Activated CD8-positive, alpha-beta memory T cell treated with anti-CD3 and anti-CD28 coated beads, Interleukin-2, amount 50 U/mL, for 48 hours (primary cell): ENCODE measurements at places on chromosomes 16 and 17.

DNA sequence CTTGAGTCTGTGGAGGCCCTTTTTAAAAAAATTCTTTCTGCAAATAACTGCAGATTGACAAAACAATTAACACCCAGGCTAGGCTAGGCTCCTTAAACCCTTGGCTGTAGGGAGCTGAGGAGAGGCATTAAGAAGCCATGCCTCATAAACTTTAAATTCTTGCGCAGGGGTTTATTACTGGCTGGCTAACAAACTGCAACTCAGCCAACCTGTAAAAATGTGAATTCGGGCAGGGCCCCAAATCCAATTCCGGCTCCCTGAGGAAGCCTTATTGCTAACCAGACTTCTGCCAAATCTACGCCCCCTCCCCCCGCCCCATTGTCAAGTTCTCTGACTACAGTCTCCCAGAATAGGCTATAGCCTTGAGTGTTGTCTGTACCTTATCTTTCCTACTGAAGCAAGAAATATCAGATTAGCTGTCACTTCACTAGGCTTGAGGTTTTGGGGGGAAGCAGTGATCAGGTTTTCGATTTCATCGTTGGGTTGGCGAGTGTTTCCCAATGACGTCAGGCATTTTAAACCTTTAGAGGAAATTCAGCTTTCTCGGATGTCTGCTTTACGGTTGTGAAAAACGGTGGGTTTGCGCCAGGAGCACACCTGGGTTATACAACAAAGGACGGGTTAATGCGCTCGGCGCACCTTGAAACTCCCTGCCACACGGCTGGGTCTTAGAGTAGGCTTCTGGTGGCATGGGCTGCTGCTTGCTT is 2.0 kb downstream of the CDH3 start:
- no peak for DNase-seq

- no peak for DNase-seq
These were observed 60.0 kb downstream of the CRISPLD2 start for GRCh38 chr16:84879569-84880487.

GRCh38 chr16:89511374-89511773 is 3.2 kb downstream of the SPG7 start:
- no peak for DNase-seq

GRCh38 chr17:19003543-19004420 is 782 bp downstream of the FAM83G start:
- DNase-seq = peak; percentile 74

GRCh38 chr16:27920391-27920891 is 143.1 kb downstream of the GSG1L start:
- no peak for DNase-seq

GRCh38 chr16:19396555-19397011 is 21.1 kb upstream of the TMC5 start:
- no peak for DNase-seq

DNA sequence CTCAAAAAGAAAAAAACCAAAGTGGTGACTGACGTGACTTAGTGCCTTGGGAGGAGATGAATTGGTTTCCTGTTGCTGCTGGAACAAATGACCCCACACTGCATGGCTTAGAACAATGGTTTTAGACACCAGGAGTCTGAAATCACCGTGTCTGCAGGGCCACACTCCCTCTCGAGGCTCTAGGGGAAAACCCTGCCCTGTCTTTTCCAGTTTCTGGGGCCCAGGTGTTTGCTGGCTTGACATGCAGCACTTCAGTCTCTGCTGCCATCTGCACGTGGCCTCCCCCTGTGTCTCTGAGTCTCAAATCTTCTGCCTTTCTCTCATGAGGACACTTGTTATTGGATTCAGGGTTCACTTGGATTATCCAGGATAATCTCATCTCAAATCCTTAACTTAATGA is 323.8 kb upstream of the TNRC6C start:
- peak; percentile 66 for DNase-seq

- DNase-seq = no peak
These were observed 33.8 kb downstream of the VWA3A start for GRCh38 chr16:22126037-22126558.
